ENCODE measurements at places on chromosomes 16 and 17.
A peak's percentile ranks its signal among the peaks of the same experiment; 100 is the strongest.

DNA sequence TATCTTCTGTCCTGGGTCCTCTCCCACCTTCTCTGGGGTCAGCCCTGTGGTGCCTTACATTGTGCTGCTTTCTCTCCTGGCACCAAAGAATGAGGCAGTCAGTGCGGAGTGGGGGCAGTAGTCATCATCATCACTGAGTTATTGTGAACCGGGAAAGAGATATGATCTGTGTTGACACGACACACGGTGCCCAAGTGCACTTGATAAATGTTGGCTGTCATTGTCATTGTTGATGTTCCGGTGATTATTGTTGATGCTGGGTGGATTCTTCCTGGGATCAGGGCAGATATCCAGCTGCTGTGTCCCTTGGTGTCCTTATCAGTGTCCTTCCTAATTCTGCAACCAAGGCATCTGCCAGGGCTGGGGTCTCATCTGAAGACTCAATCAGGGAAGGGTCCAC, 121.7 kb downstream of the ABCC6 start:
- no peak for DNase-seq

- no peak for DNase-seq
Observed at GRCh38 chr16:56362706-56363105, 62.6 kb downstream of the AMFR start.

DNA sequence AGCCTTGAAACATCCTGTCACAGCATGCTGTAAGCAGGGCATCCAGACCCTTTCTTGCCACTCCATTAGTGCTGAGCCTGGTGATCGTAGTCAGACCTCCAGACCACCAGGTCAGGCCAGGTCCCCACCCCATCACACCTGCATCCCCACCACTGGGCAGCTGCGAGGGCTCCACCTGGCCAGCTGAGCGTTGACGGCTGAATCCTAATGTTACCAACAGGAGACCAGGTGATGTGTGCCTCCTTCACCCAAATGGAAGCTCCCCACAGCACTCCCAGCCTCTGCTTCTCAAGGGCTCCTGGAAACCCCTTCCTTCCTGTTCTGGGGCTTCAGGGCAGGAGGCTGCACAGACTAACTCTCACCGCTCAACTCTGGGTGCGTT, 189.4 kb downstream of the C16orf95 start:
- DNase-seq: no peak

GRCh38 chr16:50678531-50678930, 2.6 kb downstream of the SNX20 start:
- DNase-seq: no peak

GRCh38 chr17:38562903-38563302, 42.8 kb downstream of the SRCIN1 start:
- no peak for DNase-seq

DNA sequence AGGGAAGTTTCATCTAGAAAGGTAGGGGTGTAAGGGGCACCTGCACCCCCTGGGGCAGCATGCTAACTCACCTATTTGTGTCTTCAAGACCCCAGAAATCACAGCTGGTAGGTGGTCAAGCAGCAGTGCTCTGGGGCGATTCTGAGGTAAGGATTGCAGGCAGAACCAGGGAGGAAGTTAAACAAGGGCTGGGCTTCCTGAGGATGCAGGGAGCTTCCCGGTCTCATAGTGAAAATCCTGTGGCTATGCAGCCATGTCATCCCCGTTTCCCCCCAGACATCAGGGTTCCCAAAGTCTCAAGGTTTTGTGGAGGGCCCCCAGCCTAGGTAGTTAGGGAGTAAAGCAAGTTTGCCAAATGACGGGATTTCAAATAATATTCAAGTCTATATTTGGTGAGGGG, 78.5 kb downstream of the C16orf78 start:
- DNase-seq: no peak

- no peak for DNase-seq
Observed at GRCh38 chr17:71444078-71444477, 676.7 kb upstream of the SOX9 start.

DNA sequence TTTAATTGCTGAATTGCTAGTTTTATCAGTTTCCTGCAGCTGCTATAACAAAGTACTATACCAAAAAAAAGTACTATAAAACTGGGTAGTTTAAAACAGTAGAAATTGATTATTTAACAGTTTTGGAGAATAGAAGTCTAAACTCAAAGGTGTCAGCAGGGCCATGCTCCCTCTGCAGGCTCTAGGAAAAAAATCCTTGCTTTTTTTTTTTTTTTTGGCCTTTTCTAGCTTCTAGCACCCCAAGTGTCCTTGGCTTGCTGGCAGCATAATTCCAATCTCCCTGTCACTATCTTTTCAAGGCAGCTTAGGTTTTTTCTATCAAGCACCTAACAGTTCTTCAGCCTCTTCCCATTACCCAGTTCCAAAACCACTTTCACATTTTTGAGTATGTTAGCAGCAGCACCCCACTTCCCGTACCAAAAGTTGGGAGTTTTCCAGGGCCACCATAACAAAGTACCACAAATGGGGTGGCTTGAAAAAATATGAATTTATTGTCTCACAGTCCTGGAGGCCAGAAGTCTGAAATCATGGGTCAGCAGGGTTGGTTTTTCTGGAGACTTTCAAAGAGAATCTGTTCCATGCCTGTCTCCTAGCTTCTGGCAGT, 37.4 kb downstream of the BPTF start:
- no peak for DNase-seq

DNA sequence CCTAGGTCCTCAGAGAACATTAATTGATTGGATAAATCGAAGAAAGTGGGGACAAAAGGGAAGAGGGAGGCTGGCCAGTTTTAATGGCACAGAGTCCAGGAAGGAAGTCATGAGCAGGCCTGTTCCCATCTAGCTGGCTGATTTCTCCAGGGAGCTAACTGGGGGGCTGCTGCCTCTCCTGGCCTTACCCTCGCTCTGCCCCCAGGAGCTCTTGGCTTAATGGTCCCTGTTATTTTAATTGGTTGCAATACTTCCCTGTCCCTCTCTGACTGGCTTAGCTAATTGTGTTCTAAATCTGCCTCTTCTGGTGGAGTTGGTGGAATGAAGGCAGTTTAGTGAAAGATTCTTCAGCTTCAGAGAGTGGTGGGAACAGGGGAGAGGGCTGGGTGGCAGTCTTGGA, 61.4 kb downstream of the MGAT5B start:
- no peak for DNase-seq

DNA sequence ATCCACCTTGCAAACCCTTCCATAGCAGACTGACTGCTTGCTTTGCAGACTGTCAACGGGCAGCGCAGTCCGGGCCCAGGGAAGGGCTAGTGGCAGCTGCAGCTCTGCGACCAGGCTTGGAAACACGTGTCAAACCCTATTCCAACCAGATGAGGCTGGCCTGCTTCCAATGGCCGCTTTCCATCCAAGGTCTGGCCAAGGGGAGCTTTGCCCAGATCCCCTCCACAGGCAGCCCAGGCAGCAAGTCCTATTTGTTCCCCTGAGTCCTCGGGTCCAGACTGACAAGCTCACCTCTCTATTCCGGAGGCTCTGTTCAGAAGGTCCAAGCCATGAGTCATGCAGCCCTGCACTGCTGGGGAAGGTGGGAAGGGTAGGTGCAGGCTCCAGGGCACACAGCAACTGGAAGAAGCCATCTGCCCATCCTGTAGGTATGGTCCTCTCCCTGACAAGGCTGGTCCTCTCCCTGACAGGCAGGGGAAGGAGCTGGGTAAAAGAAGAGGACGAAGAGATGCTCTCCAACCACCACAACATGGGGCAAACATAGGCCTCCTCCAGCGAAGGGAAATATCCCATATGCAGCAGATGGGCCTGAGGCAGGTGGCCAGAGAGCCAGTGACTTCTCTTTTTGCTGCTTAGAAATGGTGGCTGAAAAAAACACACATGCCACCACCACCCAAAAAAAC, 22.6 kb upstream of the AXIN2 start:
- no peak for DNase-seq

GRCh38 chr16:2485811-2486507, 11.0 kb downstream of the TBC1D24 start:
- no peak for DNase-seq

GRCh38 chr17:1720856-1721386, 3.6 kb upstream of the WDR81 start:
- peak; percentile 18 for DNase-seq

- peak; percentile 30 for DNase-seq
Observed at GRCh38 chr17:75693500-75694481, 26.7 kb downstream of the SAP30BP start.

GRCh38 chr17:76262732-76263344, 2.3 kb upstream of the UBALD2 start:
- no peak for DNase-seq

DNA sequence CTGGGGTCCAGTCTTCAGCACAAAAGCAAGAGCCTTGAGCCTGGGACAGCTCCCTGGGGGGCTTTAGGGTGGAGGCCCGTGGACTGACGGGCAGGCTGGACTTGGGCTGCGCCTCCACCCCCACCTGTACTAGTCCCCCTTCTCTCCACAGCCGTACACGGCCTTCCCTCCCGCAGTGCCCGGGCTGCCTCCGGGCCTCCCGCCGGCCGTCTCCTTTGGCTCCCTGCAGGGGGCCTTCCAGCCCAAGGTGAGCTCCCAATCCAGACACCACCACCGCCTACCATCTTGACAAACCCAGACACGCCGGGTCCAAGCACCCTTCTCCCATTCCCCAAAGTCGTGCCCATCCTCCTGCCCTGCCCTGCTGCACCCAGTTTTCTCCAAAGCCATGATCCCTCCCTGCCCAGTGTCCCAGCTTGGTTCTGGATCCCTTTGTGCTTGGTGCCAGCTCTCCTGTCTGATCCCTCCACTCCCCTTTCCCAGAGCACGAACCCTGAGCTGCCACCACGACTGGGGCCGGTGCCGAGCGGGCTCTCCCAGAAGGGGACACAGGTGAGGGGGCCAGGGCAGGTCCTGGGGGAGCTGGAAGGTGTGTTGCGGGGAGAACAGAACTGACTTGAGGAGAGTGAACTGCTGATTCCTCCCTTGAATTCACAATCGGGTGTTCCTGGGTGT, 7.1 kb downstream of the FBRS start:
- no peak for DNase-seq

DNA sequence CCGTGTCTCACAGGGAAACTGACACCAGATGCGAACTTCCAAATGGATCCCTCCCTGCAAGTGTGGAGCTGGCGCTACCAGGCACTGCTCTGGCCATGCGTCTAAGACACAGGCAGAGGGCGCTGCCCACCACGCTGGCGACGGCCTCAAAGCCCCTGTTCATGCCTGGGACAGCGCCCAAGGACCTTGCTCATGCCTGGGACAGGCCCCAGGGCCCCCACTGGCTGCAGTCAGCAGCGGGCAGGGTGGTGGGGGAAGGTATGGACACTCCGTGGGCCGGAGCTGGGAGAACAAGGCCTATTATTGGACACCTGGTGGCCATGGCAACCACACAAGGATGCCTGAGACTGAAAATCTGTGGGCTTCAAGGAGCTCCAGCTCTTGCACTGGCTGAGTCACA, 8.8 kb downstream of the ZG16B start:
- DNase-seq: peak; percentile 7

DNA sequence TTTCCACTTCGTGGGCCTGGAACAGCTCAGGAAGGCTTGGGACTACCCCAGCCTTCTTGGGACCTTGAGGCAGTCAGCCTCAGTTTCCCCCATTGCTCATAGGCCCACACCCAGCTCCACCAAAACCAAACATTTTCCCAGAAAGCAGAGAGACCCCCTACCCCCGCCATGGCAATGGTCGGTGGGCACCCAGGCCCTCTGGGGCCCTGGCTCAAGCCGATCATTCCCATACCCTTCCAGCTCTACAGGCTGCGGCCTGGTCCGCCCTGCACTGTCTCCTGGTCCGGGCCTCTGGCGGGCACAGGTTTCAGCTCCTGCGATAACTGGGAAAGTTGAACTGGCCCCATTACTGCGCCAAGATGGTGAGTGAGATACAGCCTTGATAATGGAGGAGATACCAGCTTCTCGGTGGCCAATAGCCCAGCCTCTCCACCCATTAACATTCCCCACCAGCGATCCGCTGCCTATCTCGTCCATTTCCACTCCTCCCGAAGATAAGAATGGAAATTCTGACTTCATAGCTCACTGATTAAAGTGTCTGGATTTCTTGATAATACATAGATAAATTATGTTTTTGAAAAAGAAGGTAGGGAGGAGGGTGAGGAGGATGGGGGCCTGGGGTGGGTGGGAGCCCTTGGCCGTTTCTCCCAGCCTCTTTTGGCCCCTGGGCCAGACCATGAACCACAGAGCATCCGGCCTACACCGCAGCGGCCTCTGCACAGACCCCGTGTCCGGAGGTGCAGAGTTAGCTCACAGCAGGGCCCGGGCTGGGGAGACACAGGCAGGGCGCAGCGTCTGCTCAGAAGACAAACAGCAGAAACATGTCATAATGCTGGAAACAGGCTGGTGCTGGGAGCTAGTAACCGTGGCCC, 11.6 kb downstream of the ZFPM1 start:
- DNase-seq: no peak

- no peak for DNase-seq
Observed at GRCh38 chr17:50274897-50275221, 593 bp downstream of the TMEM92 start.

- DNase-seq: no peak
Observed at GRCh38 chr16:74582970-74583369, 23.9 kb downstream of the GLG1 start.

GRCh38 chr17:74759243-74759801, 10.9 kb downstream of the NHERF1 start:
- no peak for DNase-seq

DNA sequence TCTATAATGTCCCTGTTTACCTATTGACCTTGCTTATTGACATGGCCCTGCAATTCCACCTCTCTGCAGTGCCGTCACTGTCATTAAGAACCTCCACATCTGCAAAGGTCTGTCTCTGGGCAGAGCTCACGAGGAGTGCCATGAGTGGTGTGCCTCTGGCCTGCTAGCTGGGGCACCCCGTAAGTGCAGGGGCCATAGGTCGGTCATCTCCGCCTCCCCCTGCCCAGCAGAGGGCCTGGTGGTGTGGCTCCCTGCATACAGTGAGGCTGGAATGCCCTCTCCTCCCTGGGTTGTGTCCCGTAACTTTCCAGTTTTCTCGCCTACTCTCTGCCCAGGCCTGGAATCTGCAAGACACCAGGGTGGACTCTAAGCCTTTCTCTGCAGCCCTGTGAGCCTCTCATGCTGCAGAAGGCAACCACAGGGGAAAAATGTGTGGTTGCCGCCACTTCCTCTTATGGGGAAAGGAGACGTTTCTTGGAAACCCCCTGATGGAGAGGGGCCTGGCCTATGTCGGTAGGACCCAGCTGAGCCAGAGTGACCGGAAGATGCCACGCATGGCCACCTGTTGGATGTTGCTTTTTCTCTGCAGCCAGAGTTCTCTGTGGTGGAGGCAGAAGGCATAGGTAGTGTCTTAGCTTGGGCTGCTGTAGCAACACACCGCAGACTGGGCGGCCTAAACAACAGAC, 2.7 kb upstream of the SNX20 start:
- DNase-seq: no peak

GRCh38 chr17:49287481-49287880, 56.9 kb upstream of the PHOSPHO1 start:
- DNase-seq: no peak

DNA sequence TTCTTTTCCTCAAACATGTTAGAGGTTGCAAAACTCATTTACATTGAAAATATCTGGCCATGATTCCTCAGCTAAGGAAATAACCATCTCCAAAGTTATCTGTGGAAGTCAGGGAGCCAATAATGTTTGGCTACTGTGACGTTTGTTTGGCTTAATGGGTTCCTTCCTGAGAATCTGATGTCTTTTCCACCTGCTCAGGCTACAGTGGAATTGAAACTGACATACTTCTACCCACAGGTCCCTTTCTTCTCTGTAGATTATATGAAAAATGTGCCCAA, 221.1 kb upstream of the XYLT1 start:
- no peak for DNase-seq

- no peak for DNase-seq
Observed at GRCh38 chr17:71217769-71218168, 903.1 kb upstream of the SOX9 start.
